ENCODE measurements at places on chromosomes 3 and 15.

DNA sequence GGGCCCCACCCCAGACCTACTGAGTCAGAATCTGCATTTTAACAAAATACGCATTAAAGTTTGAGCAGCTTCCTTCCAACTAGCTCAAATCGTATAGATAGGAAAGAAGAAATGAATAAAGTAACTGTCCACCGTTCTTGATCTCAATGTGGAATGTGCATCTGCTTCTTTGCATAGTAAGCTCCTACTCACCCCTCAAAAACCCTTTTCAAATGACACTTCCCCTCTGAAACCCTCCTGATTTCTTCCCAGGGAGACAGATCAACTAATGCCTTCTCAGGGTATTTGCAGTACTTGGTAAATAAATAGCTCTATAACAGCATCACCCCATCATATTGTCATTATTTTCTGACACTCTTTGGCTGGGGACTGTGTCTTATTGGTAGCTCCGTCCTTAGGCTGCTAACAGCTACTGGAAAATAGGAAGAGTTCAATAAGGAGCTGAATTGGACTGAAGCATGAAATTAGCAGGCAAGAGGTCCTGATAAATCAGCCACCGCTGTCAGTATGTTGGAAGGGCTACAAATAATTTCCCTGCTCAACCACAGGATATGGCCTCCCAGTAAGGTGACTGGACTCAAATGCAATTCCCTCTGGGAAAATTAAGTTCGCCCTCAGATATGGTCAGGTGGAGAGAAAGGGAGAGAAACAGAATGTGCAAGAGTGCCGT is 10.2 kb downstream of the OXTR start:
- DNase-seq = no peak

DNA sequence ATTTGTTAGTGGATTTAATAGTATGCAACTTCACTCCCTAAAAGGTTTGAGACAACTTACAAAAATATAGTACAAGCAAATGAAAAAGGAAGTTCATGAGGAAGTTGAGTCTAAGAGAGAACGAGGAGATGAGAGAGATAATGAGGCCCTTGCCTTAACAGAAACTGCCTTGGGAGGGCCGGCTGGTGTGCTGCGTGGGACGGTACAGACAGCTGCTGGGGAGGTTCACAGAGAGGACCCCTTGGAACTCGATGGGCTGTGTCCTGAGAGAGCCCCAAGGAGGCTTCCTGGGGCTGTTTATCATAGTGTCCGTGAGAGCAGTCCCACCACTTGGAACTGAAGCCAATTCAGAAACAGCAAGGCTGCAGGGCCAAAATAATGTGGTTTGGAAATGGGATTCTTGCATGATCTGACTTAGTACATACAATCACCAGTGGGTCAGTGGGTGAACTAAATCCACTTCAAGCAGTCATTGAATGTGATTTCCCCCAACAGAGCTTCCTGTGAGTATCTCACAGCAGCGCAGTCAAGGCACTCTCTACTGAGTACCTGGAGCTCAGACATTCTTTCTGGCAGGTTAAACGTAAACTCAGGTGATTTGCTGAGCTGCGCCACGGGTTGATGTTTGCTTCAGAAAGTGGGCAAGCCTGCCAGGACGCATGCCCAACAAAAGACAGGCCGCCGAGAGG is 90.8 kb downstream of the CRTC3 start:
- peak; percentile 85 for DNase-seq

- peak; percentile 58 for DNase-seq
These were observed 957 bp downstream of the ADCY5 start for GRCh38 chr3:123447749-123448517.

DNA sequence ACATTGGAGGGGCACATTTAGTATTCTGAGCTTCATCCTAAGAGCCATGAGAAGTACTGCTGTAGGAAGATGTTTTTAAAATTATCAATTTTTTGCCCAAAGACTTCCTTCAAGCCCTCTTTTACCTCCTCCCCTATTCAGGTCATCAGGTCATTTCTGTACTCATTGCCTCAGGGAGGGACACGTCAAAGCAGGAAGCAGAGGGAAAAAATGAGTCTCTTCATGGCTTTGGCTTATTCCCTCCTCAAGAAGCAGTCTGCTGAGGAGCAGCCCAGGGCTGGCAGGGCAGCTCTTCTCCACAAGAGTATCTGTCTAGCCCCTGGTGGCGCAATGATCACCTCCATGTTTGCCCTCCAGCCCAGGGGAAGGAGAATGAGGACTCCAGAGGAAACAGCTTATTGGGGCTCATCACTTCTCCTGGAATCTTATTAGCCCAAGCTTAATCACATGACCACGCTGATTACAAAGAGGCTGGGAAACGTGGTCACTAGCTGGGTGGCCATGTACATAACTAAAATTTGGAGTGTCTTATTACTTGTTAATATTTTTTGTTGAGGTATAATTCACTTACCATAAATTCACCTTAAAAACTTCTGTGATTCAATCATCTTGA is 44.2 kb upstream of the GATA2 start:
- DNase-seq = no peak

DNA sequence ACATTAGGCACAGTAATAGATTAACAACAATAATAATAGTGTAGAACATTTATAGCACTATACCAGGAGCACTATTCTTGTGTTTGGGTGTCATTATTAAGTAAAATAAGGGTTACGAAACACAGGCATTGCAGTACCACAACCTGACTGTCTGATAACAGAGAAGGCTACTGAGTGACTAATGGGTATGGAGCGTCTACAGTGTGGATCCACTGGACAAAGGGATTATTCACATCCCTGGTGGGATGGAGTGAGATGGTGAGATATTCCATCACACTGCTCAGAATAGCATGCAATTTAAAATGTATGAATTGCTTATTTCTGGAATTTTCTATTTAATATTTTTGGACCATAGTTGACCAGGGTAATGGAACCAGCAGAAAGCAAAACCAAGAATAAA is 18.2 kb downstream of the MINDY4B start:
- peak; percentile 24 for DNase-seq

- no peak for DNase-seq
These were observed 17.5 kb downstream of the ABI3BP start for GRCh38 chr3:100975714-100976113.

DNA sequence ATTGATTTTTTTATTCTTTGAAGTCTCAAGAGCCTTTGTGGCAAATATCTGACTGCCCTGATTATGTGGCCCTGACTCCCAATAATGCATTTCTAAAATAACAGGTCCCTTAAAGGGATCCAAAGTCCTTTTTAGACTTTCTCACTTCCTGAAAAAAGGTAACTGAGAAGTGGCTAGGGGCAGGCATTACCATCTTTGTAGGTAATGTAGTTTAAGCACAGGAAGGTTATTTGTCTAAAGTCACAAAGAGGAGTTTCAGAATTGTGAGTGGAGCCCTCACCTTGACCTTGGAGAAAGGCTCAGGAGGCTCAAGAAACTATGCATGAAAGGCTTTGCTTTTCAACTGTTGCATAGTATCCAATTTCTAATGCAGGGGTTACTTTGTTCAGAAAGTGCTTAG is 142.9 kb upstream of the MRPL3 start:
- no peak for DNase-seq

DNA sequence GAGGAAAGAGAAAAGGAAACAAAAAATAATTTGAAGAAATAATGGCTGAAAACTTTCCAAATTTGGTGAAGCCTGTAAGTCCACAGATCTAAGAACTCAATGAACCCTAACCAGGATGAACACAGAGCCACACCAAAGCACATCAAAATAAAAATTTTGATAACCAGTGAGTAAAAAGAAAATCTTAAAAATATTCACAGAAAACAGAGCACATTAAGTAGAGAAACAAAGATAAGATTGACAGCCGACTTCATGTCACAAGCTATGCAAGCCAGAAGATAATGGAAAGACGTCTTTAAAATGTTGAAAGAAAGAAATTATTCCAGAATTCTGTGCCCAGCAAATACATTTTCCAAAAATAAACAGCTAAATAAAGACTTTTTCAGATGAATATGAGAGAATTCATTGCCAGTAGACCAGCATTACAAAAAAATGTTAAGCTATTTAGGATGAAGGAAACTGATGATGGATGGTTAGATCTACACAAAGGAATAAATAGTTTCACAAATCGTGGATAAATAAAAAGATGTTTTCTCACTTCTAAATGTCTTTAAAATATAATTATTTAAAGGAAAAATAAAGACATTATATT is 140.2 kb upstream of the SKOR1 start:
- peak; percentile 78 for DNase-seq

DNA sequence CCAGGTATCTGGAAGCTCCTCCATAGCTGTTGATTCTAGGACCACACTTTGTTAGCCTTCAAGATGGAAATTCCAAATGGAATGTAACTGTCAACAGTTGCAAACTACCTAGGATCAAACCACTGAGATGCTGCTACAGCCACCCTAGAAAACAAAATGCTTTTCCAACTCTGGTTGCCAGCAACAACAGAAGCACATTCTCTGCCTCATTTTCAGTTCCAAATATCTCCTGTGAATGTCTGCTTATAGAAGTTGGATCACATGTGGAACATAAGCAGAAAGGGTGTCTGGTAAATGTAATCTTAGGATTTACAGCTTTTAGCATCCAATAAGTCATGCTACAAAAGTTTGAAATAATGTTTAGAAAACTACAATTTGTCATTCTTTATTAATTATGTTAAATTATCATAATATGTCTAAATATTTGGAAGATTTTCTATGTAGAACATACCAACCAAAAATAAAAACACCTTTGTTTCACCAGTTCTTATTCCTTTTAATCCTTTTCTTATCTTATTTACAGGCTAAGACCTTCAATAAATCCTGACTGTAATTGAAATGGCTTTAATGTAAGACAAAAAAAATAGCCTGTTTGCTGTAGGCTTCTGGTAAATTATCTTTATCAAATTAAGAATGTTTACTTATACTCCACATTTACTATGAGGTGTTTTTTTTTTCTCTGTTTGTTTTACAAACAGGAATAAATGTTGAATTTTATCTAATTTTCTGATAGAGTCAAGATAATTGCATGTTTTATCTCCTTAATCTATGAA is 687.1 kb downstream of the IGSF11 start:
- DNase-seq = no peak

DNA sequence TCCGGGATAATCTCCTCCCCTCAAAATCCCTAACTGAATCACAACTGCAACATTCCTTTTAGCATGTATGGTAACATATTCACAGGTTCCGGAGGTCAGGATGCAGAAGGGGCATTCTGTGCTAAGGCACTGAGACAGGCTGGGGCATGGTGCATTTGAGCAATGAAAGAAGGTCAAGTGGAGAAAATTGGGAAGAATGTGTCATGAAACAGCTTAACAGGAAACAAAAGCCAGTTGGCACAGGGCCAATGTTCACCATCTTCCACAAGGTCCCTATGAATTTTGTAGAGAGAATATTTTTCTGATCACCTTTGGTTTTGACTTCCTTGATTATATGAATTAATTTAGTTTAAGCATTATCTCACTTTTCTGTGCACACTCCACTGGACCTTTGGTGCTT is 587.7 kb upstream of the NR2F2 start:
- no peak for DNase-seq
